ENCODE measurements at places on chromosomes 7 and 10.

DNA sequence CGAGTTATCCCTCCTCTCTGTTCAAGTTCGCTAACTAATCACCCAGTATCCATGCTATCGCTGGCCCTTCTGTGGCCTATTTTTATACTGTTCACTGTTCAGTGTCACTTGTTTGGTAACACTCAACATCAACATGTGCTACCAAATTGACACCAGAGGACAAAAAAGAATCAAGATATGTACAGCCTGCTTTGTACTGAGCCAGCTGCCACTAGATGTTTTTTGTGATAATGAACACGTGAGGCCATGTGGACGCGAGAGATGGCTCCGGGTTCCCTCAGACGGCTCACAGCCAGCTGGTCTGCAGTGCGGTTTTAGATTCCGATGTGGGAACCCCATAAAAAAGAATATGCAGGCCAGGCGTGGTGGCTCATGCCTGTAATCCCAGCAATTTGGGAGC, 21.2 kb downstream of the CAV1 start:
- no peak for DNase-seq

DNA sequence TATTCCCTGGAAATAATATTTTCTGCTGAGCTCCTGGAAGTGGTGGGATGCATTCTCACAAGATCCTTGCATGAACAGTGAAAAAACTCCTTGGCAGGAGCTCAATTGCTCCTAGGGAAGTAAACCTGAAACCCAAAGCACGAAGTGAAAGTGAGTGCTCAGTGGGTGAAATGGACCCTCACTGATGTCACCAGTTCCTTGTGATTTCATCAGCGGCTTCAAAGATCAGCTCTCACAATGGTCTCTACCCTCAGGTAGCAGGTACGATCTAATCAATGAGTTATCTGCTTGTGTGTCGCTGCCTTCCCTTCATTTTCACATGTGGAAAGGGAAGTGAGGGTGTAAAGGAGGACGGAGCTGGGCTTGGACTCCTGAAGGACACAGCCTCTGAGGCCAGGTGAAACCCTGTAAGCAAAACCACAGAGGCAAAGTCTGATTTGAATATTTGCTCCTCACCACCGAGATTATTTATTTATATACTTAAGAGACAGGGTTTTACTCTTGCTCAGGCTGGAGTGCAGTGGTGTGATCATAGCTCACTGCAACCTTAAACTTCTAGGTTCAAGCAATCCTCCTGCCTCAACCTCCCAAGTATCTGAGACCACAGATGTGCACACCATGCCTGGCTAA, 255.4 kb upstream of the LYZL1 start:
- no peak for DNase-seq

GRCh38 chr7:149794661-149795060, 21.3 kb upstream of the ZNF467 start:
- DNase-seq, result no peak

DNA sequence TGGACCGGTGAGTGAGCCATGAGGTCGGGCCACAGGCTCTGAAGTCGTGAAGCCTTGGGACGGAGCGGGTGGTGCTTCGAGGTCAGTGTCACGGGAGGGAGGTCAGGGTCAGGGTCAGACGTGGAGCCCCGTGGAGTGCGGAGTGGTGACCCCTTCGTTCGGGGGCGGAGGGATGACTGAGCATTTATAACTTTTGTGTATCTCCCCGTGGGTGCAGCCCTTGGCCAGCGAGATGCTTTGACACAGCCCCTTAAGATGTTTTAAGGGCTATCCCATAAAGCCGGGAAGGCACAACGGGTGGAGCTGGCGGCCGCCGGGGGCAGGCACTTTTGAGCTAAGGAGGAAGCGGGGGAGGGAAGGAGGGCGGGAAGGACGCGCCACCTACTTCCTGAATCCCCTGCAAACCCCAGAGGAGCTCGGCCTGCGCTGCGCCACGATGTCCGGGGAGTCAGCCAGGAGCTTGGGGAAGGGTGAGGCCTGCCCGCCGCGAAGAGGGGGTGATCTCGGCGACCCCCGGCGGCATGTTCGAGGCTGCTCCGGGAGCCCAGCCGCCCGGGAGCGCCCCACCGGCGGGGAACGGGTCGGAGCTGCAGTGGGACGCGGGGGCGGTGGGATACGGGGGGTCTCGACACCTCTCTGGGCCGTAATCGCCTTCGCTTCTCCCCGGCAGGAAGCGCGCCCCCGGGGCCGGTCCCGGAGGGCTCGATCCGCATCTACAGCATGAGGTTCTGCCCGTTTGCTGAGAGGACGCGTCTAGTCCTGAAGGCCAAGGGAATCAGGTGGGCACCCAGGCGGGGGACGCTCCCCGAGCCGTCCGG, at the start of gene GSTO1:
Gene GSTO1, plus strand, starts transcription at position 400 of the 818 bp plus-strand sequence. Its CDS starts 37 bp downstream, at position 437.
- DNase-seq, result peak; percentile 88

DNA sequence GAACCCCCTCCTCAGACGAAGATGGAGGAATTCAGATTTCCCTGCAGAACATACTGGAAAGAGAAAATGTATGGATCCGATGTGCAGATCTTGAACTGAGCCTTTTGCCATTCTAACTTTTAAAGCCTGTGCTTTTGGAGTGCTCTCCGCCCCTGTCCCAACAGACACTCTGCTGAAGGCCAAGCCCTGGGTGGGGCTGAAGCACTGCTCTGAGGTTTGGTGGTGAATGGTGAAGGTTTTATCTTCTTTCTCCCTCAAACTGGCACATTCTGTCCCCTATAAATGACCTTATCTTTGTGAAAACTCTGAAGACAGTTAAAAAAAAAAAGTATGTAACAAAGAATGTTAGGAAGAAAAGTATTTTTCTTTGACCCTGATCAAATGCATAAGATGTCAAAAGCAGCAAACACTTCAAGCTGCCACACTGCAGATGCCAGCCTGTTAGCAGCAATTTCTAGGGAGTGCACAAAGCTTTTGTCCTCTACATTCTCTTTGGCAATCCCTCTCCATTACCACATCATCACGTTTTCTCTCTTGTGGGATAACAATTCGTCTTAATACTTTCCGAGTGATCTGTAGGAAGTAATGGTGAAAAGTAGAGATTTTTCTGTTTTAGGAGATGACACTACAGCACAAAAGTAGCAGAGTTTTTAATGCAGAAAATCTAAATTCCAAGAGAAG, 137.3 kb upstream of the CCDC6 start:
- no peak for DNase-seq

GRCh38 chr10:72233621-72234020, 17.5 kb upstream of the ASCC1 start:
- DNase-seq, result no peak

GRCh38 chr10:6711408-6711841, 131.3 kb upstream of the PRKCQ start:
- no peak for DNase-seq

GRCh38 chr10:5561704-5562645, 37.2 kb downstream of the CALML3 start:
- DNase-seq, result no peak

DNA sequence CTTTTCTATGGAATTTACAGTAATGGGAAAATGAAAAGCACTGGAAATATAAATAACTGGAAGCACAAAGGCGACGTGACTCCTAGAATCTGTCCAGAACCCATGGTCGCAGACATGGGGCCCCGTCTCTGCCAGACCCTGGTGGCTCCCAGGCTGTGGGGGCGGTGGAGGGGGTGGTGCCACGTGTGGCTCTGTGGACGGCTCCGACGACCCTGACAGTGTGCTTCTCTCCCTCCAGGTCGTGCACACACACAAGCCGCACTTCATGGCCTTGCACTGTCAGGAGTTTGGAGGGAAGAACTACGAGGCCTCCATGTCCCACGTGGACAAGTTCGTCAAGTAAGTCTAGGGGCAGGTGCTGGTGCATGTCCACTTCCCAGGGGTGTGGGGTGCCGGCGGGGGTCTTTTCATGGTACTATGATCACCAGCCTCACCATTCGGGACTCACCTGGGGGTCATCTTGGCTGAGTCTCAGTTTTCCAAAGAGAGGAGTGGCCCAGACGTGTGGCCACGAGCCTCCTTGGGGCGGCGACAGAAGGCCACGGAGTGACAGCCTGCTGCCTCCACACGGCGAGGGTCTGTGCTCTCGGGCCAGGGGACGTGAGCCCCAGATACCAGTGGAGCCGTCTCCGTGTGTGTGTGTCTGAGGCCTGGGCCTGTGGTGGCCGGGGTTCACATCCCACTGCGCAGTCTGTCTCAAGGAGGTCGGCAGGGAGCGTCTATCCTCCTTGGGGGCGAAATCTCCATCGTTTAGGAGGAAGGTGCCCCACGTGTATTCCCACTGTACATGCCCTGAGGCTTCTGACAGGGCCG, 108.2 kb downstream of the INPP5A start:
- no peak for DNase-seq

DNA sequence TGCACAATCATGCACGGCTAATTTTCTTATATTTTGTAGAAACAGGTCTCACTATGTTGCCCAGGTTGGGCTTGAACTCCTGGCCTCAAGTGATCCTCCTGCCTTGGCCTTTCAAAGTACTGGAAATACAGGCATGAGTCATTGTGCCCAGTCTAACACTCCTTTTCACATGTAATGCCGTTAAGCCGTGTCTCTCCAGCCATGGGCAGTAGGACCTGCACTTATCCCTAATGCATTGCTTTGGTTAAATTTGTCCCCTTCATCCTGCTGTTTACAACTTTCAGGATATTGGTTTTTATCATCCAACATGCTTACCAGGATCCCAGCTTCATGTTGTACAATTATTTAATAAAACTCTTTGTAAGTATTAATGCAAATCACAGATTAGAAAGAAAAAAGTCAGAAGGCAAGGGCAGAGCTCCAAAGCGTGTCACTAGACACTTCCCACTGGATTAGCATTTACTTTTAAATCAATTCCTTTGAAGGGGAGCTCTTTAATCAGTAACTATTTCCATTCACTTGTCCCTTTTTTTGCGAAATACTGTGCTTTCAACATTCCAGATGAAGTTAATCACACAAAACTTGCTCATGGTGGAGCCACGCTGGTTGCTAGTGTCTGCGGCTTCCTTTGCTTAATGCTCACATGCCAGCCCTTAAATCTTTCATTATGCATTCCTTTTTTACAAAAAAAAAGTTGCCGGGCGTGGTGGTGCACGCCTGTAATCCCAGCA, 256.0 kb upstream of the AUTS2 start:
- peak; percentile 9 for DNase-seq

DNA sequence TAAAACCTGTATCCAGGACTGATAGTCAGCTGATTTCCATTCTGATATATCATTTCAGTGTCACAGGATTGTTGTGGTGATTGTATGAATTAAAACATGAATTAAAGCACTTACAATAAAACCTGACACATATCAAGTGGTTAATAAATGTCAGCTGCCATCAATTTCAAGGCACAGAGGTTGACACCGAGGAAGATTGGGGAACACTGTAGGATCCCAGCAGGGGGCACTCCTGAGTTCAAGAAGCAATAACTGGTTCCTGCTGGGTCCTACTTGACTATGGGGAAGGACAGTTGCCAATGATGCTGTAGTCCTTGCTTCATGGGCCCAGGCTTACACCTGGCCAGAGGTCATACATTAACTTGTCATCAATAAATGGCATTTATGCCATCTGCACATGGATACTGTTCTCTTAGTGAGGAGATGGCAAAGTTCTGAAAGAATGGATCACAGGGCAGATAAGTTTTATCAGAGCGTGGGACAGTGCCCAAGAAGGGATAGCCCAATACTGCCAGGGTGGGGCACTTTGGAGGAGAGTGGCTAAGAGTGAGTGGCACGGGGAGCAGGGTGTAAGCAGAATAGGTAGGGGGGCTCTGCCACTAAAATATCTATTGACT, 24.1 kb downstream of the FZD1 start:
- DNase-seq, result peak; percentile 76

DNA sequence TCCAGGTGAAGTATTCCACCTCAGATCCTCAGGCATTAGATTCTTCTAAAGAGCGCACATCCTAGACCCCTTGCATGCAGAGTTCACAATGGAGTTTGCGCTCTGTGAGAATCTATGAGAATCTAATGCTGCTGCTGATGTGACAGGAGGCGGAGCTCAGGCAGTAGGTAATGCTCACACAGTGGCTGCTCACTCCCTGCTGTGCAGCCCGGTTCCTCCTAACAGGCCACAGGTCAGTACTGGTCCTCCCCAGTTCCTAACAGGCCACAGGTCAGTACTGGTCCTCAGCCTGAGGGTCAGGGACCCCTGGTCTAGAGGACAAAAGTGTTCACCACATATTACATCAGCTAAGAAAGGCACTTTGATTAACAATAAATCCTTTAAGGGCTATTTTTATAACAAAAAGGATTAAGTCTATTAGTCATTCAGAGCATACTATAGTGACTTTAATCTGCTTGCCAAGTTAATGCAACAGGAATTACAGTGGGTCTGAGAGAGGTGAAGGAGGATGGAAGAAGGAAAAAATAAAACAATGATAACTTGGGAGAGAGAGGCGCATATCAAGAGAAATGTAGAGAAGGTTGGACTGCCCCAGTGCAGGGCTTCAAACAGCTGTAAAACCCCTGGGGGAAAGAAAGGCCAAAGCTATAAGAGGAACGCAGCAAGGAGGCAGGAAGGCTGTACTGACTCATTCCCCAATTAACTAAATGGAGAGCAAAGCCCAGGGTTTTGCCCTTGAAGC, 49.2 kb downstream of the CUL2 start:
- DNase-seq, result peak; percentile 75

- DNase-seq, result no peak
Measured at GRCh38 chr10:34814913-34815184, 247 bp downstream of the PARD3 start.

DNA sequence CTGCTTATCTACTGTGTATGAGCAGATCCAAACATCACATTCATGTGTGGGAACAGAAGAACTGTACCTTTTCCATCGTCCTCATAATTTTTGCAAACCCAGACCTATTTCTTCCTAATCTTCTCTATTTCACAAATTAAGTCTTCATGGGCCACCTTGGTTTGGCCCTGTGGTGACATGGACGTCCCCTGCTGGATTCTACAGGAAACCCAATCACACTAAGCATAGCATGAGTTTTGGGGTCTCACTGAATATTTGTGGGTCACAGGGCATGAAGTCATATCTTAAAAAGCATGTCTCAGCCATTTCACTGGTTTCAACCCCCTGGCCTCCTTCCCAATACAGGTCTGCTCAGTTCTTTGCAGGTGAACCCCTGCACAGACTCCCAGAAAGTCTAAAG, 35.8 kb upstream of the CDCA7L start:
- DNase-seq, result no peak
